Stimulated activated CD8-positive, alpha-beta memory T cell treated with anti-CD3 and anti-CD28 coated beads, Interleukin-4, amount 100 ng/mL, for 4 hours (primary cell): ENCODE measurements at places on chromosomes 1 and 21.

- DNase-seq: no peak
Observed at GRCh38 chr1:183905508-183906113, 100.7 kb downstream of the RGL1 start.

DNA sequence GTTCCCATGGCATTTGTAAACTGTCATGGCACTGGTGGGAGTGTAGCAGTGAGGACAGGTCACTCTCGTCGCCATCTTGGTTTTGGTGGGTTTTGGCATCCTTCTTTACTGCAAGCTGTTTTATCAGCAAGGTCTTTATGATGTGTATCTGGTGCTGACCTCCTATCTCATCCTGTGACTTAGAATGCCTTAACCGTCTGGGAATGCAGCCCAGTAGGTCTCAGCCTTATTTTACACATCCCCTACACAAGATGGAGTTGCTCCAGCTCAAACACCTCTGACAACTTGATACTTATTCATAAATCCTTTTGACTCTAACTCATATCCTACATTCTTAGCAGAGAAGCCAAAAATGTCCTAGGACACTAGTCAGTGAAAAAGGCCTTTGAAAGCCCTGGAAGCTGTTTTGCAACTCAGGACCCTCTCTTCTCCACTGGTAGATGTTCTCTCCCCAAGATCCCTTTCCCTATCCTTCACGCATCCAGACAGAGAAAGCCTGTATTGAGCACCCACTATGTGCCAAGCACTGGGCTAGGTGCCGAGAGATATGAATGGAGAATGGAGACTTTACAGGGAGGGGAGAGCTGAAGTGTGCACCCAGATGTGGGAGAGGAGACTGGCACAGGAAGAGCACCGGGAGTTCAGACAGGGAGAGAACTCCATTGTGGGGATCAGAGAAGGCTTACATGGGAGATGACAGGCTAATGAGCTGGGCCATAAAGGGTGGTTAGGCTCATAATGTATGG, 6.7 kb upstream of the CSRP1 start:
- no peak for DNase-seq

GRCh38 chr1:29713857-29714256, 477.5 kb downstream of the PTPRU start:
- DNase-seq: no peak

DNA sequence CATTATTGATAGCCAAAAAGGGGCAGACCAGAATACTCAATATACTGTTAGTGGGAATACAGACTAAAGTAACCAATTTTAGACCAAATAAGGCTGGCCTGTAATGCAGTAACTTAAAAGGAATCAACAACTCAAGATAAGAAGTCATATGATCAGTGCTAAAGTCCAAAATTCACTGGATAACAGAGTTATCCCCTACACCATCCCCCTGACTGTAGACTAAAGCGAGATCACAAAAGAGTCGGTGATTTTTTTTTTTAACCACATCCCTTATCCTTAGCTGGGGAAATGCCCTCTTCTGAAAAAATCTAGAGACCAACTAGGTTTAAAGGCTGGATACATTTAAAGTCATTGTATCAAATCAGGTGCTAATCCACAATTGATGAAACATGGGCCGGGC, 7.7 kb downstream of the UBR4 start:
- no peak for DNase-seq

- no peak for DNase-seq
Observed at GRCh38 chr1:40789661-40790430, 6.3 kb downstream of the KCNQ4 start.

DNA sequence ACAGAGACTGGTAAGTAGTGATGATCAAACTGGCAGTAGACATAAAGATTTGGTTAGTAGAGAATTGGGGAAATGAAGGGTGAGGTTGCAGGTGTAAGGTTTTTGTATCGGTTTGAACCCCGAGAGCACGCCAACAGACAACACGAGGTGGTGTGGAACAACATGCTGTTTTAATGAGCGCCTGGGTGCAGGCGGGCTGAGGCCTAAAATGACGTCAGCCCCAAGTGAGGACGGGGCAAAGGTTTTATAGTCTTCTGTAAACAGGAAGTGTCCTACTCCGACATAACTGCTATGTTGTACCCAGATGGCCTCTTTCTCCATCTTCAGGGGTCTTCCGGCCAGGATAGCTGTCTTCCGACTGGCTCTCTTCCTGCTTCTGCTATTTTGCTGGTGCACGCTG, 178.8 kb downstream of the HHIPL2 start:
- no peak for DNase-seq

- no peak for DNase-seq
Observed at GRCh38 chr1:12654004-12654567, 10.2 kb downstream of the AADACL4 start.

- DNase-seq: no peak
Observed at GRCh38 chr1:30106125-30106524, 617.3 kb downstream of the MATN1 start.

- no peak for DNase-seq
Observed at GRCh38 chr1:169465281-169465680, 20.5 kb downstream of the SLC19A2 start.

DNA sequence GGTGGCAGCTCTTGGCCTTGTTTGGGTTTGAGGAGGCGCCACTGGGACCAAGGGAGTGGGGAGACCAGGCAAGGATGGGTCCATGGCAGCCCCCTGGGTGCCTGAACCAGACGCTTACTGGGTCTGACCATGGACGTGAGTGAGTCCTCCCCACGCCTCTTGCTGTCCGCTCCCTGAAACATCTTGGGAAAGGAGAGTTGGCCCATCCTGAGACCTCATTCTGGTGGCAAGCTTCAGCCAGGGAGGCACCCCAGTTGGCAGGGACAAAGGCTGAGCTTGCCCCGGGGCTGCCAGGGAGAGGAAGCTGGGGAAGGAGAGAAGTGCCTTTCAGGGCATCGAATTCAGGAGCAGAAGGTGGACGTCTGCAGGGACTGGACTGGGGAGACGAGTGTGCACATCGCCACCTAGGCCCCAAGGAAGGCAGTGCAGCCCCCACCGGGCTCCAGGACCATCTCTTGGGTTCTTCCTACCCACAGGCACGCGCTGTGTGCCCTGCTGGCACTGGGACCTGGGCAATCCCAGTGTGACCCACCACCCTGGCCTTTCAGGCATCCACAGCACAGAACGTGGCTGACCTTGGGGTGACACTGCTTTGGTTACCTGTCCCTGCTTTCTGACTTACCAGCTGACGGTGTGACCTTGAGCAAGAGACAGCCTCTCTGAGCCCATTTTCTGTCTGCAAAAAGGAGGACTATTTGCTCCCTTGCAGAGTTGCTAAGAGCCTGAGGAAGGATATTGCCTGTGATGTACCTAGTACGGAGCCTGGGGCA, 132.9 kb upstream of the WNT4 start:
- DNase-seq: no peak

- DNase-seq: no peak
Observed at GRCh38 chr21:14099570-14099969, 111.2 kb downstream of the LIPI start.

DNA sequence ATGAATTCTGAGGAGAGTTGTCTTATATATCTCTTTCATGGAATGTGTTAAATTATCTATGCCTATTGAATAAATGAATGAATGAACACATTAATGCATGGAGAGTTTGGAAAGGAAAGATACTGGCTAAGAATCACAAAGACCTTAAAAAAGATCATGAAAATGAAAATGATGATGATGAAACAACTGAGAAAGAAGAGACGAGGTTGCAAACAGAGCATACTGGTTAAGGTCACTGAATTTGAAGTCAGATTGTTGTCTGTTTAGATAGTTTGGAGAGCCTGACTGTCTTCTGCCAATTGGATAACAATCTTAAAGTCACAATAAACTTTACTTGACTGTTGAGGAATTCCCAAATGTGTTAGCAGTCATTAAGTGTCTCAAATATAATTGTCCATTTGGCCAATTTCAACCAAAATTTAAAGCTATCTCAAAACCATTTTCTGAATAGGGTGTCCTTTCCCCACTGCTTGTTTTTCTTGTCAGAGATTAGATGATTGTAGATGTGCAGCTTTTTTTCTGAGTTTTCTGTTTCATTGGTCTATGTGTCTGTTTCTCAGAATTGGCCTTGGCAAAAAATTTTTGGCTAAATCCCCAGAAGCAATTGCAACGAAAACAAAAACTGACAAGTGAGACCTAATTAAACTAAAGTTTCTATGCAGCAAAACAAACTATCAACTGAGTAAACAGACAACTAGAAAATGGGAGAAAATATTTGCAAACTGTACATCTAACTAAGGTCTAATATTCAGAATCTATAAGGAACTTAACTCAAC, 132.2 kb downstream of the PTGER3 start:
- DNase-seq: no peak

DNA sequence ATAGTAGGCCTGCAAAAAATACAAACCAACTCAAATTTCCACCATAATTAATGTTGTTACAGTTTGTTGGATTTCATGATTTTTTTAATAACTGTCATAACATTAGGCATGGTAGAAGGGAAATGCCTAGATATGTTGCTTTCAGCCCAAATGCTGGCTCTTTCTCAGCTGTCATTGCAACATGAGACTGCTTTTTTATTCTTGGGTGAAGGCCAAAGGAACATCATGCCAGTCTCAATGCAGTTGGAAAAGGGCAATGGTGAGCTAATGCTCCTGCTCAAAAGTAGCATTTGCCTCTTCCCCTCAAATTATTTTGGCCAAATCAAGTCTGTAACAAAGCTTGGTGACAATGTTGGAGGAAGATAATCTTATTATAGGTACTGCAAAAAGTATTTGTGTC, 877.7 kb upstream of the PRMT6 start:
- no peak for DNase-seq

GRCh38 chr1:118535901-118536300, 350.9 kb upstream of the SPAG17 start:
- DNase-seq: no peak

DNA sequence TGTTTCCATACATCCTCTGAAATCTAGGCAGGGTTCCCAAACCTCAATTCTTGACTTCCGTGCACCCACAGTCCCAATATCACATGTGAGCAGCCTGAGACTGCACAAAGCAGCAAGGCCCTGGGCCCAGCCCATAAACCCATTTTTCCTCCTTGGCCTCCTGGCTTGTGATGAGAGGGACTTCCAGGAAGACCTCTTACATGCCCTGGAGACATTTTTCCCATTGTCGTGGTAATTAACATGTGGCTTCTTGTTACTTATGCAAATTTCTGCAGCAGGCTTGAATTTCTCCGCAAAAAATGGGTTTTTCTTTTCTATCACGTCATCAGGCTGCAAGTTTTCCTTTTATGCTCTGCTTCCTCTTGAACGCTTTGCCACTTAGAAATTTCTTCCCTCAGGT, 3.3 kb upstream of the PIGK start:
- no peak for DNase-seq

DNA sequence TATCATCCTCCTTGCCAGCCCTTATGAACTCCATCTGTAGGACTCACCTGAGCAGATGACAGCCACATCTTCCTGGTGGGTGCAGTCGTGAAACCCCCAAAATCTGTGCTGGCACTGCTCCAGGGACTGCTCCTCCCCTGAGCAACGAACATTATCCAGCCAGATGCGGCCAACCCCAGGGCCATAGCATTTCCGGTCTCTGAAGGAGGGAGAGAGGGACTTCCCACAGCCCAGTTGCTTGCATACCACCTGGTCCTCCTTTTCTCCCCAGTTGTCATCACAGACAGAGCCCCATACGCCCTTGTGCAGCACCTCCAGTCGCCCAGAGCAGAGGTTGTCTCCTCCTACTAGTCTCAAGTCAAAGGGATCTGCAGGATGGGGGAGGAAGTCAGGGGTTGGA, 8.5 kb downstream of the CD5L start:
- no peak for DNase-seq

DNA sequence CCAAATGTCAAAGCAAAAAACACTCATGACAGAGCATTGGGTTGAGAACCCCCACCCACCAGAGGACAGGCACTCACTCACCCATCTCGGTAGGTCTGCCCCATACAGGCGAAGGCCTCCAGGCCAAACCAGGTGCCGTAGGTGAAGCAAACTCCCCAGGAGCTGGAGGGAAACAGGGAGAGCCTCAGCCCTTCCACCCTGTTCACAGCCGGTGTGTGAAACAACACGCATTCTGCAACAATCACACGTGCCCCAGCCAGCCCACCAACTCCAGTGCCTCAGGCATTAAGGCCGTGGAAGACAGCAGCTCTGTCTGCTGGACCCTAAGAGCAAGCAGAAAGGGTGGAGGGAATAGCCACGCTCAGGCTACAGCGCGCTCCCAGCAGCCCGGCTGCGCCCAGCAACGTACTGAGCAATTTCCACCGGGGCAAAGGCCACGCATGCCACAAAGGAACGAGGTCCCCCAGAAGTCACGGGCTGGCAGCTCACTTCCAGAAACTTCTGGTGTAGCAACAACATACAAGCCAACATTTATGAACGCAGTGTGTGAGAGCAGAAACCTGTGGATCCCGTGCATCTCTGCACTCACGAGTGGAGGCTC, 11.4 kb upstream of the SPATC1L start:
- no peak for DNase-seq

GRCh38 chr1:208551024-208551423, 306.8 kb upstream of the PLXNA2 start:
- no peak for DNase-seq

DNA sequence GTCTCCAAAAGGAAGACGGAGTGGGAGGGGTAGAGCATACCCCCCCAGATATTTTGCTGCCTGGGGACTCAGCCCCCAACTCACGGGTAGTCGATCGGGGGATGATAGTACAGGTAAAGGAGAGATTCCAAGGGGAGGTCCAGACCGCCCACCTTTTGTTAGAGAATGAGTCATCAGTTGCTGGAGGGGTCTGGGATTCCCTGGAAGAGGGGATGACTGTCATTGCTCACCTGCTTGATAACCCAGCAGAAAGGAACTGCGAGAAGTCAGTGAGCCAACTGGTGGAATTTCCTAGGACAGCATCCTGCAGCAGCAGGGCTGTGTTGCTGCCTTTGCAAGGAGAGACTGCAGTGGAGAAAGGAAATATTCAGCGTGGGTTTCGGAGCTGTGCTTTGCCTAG, 64.4 kb downstream of the MACF1 start:
- no peak for DNase-seq

DNA sequence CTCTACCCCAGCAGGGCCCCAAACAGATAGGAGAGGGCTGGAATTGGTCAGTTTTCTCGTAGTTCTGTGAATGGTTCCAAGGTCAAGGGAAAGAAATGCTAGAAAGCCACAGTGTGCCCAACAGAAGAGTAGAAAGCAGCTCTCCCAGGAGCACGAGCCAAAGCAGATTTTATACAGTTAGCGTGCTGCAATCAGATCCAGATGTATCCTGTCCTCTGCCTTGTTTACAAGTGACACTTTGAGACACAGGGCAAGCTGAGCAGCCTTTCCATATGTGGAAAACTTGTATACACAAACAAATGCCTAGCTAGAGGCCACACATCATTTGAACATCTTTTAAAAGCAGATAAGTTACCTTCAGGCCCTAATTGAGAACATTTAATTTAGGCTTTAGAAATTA, 6.5 kb downstream of the VAMP3 start:
- no peak for DNase-seq

DNA sequence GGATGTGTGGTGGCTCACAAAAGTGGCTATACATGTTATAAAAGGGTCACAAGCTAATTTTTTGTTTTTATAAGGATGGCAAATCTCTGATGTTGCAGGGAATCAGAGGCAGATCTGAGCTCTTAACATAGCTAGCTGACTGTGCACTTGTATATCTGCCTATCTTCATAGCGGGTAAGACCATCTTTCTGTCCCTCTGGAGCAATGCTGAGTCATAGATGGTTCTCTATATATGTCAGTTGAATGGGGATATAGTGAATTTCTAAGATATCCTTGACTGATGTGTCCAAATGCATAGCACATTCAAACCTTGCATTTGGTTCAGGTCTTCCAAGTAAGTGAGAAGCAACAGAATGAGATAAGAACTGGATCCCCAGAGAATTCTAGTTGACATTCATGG, 272.6 kb upstream of the PROX1 start:
- no peak for DNase-seq

- no peak for DNase-seq
Observed at GRCh38 chr1:215393476-215393875, 173.6 kb upstream of the KCTD3 start.
